ENCODE measurements at places on chromosomes 5 and 9. TPM values are rescaled to one million over a fixed set of nuclear protein-coding genes. Genes with fewer than 3 reads are reported as not detected.
A peak's percentile ranks its signal among the peaks of the same experiment; 100 is the strongest.

Gene IFNA2
- total RNA-seq: not detected

- no peaks in the 10 kb centered on the region for H3K36me3 ChIP-seq
- H3K4me3 ChIP-seq: no peak overlapping the region
- H3K27ac ChIP-seq: no peak overlapping the region
- no peaks in the 10 kb centered on the region for H3K27me3 ChIP-seq
- no peak for DNase-seq
These were observed 2.9 kb downstream of the STXBP1 start for GRCh38 chr9:127614961-127615360.

DNA sequence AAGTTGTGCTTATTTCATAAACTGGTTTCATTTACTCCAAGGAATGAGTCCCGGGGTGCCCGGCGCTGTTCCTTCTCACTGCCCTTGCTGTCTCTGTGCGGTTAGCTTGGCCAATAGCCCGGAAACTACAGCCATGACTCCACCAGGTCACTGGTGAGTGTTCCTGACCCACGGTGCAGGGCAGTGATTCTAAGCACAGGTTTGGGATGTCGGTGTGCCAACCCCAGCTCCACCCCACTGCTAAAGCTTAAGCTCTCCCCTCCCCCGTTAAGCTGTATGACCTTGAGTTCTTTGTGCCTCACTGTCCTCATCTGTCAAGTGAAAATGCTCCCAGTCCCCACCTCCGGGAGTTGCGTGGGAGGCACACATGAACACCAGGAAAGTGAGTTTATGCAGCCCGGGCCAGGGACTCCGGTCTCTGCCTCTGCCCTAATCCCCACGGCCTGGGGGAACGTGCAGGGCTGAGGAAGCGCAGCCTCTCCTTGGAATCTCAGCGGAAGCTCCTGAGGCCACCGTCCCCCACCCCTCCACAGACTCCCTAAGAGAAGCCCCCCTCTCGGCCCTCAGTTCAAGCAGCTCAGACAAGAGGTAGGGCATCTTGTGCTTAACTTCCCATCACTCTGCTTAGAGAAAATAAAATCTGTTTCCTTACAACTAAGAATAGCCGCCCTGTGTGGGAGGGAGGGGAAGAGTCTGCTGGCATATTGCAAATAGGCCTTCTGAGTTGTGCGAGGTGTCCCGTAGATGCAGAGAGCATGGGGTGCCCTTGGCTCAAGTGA lies 92.0 kb upstream of the RAI14 start:
- H3K27ac ChIP-seq: no peak overlapping the region
- H3K36me3 ChIP-seq: no peaks in the 10 kb centered on the region
- DNase-seq: peak; percentile 75
- H3K4me3 ChIP-seq: no peak overlapping the region

DNA sequence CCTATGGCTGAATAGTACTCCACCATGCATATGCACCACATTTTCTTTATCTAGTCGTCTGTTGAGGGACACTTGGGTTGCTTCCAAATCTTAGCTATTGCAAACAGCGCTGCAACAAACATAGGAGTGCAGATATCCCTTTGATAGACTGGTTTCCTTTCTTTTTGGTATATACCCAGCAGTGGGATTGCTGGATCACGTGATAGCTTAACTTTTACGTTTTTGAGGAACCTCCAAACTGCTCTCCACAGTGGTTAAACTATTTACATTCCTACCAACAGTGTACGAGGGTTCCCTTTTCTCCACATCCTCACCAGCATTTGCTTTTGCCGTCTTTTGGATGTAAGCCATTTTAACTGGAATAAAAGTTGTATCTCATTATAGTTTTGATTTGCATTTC lies 142.6 kb downstream of the TARS1 start:
- no peak overlapping the region for H3K27ac ChIP-seq
- no peaks in the 10 kb centered on the region for H3K4me1 ChIP-seq
- peaks cover under 1% of the 10 kb centered on the region for H3K36me3 ChIP-seq
- DNase-seq: no peak
- H3K27me3 ChIP-seq: no peaks in the 10 kb centered on the region

DNA sequence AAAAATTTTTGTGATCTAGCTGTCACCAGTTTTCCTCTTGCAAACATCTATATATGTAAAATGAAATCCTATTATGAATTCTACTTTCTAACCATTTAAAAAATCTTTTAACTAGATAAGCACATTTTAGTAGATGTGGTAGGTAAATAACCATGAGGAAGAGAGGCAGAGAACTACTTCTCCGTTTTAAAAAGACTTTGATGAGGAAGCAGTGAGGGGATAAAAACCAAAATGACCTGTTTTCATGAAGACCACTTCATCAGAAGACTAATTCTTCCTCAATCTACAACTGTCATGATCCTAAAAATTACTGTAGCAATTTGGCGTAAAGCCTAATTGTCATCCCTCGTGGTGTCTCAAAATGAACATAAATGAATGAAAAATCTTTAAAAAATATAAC lies 15.7 kb upstream of the ERBIN start:
- no peak overlapping the region for H3K27ac ChIP-seq
- H3K4me3 ChIP-seq: no peak overlapping the region
- no peak for DNase-seq
- no peaks in the 10 kb centered on the region for H3K4me1 ChIP-seq
- H3K36me3 ChIP-seq: no peaks in the 10 kb centered on the region
- H3K27me3 ChIP-seq: no peaks in the 10 kb centered on the region

DNA sequence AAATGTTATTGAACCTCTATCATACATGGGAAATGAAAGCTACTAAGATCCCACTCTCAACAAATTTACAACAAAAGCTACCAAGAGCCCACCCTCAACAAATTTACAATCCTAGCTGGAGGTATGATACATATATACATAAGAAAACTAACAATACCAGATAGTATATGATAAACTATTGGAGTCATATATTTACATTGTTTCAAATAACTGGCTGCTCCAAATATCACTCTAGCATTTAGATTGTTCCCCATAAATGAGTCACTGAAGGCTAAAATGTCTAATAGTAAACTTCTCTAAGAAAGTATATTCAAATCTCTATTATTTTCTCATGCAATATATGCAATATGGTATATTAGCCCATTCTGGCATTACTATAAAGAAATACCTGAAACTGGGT lies 151.1 kb downstream of the TMEM161B start:
- H3K4me1 ChIP-seq: no peaks in the 10 kb centered on the region
- no peaks in the 10 kb centered on the region for H3K36me3 ChIP-seq
- H3K27ac ChIP-seq: no peak overlapping the region
- H3K4me3 ChIP-seq: no peak overlapping the region

Gene EIF4E1B
- not detected for total RNA-seq

Gene F2RL1
- total RNA-seq: 20.8 TPM

DNA sequence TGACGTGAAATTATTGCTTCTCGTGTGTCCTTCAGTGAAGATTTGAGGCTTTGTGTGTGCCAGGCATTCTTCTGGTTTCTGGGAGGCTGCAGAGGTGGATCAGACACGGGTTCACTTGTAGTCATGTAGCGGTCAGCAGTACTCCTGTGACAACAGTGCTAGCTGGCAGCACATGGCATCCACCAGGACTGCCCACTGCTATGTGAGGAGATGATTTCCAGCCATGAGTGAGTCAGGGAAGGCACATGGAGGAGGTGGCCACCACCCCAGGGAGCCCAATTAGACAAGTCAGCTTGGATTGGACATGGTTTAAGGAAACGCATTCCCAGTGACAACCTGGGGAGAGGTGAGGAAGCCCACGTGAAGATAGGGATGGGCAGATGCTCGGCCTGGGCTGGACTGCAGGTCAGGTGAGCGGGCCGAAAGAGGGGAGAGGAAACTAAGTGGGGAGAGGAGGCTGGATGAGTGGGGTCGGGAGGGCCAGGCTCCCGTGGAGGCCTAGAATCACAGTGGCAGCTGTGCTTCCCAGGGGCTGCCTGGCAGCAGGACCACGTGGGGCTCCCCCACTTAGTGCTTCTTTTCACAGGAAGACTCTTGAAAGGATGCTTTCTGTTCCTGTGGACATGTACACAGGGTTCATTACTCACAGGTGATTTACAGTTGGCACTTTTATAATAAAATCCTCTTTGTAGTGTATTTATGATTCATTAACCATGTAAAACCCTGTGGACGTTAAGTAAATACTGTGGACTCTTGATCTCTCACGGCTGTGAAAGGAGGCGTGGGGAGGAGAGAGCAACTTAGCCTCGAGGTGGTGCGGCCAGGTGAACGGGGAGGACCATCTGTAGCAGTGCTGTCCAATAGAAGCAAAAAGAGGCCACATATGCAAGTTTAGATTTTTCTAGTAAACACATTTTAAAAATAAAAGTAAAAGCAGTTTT lies 80.0 kb upstream of the OTULINL start:
- H3K4me3 ChIP-seq: no peak overlapping the region
- no peak for DNase-seq
- no peaks in the 10 kb centered on the region for H3K4me1 ChIP-seq
- no peak overlapping the region for H3K27ac ChIP-seq
- peaks cover 63% of the 10 kb centered on the region for H3K36me3 ChIP-seq

- no peak for DNase-seq
- H3K27ac ChIP-seq: no peak overlapping the region
- H3K4me1 ChIP-seq: no peaks in the 10 kb centered on the region
- H3K4me3 ChIP-seq: no peak overlapping the region
- no peaks in the 10 kb centered on the region for H3K36me3 ChIP-seq
These were observed 54.2 kb upstream of the ANGPTL2 start for GRCh38 chr9:127176631-127177030.

DNA sequence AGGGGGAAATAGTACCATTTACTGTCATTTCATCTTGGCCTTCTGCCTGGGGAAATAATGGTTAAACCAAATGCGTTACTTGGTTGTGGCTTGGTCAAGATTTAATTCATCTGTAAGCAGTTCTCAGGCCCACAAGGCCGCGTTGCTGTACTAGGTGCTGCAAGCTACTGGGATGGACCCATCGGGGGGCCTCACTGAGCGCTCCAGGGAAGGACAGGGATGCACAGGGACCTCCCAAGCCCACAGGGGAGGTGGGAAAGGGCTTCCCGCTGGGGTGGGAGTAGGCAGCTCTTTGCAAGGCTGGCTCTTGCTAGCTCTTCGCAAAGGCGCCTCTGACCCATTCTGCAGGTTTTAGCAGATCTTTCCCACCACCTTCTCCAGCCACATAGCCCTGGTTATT lies 8.0 kb downstream of the GFPT2 start:
- H3K4me1 ChIP-seq: peaks cover 2% of the 10 kb centered on the region
- no peaks in the 10 kb centered on the region for H3K36me3 ChIP-seq
- H3K4me3 ChIP-seq: no peak overlapping the region
- no peak for DNase-seq

Gene GFRA3
- not detected for total RNA-seq

DNA sequence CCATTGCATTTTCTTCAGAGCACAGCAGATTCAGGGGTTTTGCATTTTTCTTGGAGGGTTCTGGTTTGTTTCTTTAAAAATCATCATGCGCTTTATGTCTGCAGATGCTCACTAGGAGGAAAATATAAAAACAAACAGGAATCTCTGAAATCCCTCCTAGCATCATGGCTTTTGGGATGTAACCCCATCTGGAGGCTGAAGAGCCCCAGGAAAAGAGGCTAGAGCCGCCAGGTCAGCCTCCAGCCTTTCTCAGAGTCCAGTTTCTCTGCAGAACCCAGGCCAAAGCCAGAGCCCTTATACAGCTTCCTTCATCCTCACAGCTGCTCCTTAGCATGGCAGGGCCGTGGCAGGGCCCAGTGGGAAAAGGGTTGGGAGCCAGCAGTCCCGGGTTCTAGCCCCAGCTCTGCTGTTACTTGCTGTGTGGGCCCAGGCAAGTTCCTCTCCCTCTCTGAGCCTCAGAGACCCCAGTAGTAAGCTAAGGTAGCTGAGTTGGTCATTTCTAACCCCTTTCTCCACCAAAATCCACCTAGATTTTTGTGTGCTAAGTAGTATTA lies 62.1 kb downstream of the PAX5 start:
- no peak for DNase-seq
- no peaks in the 10 kb centered on the region for H3K36me3 ChIP-seq
- no peak overlapping the region for H3K4me3 ChIP-seq
- H3K27me3 ChIP-seq: peaks cover 5% of the 10 kb centered on the region
- H3K27ac ChIP-seq: no peak overlapping the region

Gene LRRC19
- total RNA-seq: not detected

GRCh38 chr5:124773315-124774311 lies 27.2 kb upstream of the ZNF608 start:
- H3K4me3 ChIP-seq: no peak overlapping the region
- H3K4me1 ChIP-seq: no peaks in the 10 kb centered on the region
- no peak for DNase-seq
- H3K36me3 ChIP-seq: no peaks in the 10 kb centered on the region

DNA sequence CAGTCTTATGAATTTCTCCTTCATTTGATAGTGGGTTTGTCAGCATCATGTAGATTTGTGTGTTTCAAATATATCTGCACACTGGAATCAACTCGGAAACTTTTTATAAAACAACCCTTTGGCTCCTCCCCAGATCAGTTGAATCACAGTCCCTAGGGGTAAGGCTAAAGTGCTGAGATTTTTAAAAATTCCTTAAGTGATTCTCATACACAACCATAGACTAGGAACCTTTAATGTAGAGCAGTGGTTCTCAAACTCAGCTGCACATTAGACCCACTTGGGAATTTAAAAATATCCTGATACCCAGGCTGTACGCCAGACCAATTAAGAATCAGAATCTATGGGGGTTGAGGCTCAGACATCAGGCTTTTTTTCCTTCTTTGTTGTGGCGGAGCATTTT lies 17.5 kb upstream of the JAK2 start:
- no peaks in the 10 kb centered on the region for H3K27me3 ChIP-seq
- no peaks in the 10 kb centered on the region for H3K36me3 ChIP-seq
- H3K4me1 ChIP-seq: no peaks in the 10 kb centered on the region
- no peak overlapping the region for H3K27ac ChIP-seq
- DNase-seq: no peak
- H3K4me3 ChIP-seq: no peak overlapping the region

DNA sequence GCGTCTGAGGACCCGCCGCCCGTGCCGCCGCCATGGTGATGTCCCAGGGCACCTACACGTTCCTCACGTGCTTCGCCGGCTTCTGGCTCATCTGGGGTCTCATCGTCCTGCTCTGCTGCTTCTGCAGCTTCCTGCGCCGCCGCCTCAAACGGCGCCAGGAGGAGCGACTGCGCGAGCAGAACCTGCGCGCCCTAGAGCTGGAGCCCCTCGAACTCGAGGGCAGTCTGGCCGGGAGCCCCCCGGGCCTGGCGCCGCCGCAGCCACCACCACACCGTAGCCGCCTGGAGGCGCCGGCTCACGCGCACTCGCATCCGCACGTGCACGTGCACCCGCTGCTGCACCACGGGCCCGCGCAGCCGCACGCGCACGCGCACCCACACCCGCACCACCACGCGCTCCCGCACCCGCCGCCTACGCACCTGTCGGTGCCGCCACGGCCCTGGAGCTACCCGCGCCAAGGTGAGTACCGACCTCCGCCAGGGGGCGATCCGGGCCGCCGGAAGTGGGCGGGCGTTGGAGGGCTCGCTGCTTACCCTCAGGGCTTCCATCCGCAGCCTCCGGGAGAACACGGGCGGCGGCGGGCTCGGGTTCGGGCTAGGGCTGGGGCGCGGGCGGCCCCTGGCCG lies 8.5 kb downstream of the PRR7 start:
- no peaks in the 10 kb centered on the region for H3K27me3 ChIP-seq
- H3K36me3 ChIP-seq: peaks cover 24% of the 10 kb centered on the region
- H3K4me3 ChIP-seq: peak overlapping the region; percentile 27
- DNase-seq: peak; percentile 72

Measured in fibroblast of lung (primary cell).